ENCODE measurements at places on chromosomes 7 and 10.

GRCh38 chr7:13832346-13832745, 157.1 kb downstream of the ETV1 start:
- no peak for DNase-seq

DNA sequence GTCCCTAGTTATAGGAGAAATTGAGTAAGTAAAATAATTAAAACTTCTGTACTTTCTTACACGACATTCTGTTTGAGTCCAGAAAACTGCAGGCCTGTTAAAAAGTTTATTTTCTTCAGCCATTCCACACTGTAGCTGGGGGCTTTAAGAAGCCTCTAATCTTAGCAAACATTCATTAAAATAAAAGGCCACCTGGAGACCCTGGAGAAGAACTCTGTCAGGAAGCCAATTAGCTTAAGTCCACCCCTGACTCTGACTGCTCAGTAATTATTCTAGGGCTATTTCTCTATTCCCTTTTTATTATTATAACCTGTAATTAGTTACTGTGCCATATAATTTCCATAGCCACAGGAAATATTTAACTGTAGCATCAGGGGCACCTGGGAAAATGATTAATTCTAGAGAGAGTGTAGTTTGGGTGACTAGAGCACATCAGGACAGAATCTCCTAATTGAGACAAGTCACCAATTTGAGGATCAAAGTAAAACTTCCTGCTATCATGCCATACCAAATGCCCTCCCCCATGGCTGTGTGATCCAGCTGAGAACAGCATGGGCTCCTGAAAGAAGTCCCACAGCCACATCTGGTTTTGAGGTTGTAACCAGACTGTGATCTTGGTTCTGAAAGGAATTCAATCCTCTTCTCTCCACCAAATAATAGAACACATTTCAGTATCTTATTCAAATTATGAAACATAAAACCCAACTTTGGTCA, 1302.3 kb downstream of the XPNPEP1 start:
- DNase-seq, result no peak

DNA sequence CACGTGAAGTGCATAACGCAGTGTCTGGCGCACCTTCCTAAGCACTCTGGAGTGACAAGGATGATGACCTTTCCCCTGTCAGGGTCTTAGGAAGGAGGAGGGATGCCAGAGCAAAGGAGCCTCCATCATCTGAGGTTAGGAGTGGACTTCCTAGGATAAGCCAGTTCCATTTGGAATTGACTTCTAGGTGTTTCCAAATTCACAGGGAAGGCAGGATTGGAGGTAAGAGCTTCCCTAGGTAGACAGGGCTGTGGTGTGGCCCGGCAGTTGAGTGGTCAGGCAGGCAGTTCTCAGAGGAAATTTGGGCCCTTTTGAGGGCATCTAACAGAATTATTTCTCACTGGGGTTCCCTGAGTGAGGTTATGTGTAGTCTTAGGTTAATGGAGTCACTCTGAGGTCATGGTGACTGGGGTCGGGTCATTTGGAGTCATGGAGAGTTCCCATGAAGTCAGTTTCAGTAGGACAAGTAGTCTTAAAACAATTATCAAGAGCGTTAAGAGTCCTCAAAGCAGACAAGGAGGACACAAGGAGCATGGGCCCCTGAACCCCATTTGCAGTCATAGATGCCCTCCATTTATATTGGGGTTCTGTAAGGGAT, 8.2 kb downstream of the PPIF start:
- DNase-seq, result no peak

DNA sequence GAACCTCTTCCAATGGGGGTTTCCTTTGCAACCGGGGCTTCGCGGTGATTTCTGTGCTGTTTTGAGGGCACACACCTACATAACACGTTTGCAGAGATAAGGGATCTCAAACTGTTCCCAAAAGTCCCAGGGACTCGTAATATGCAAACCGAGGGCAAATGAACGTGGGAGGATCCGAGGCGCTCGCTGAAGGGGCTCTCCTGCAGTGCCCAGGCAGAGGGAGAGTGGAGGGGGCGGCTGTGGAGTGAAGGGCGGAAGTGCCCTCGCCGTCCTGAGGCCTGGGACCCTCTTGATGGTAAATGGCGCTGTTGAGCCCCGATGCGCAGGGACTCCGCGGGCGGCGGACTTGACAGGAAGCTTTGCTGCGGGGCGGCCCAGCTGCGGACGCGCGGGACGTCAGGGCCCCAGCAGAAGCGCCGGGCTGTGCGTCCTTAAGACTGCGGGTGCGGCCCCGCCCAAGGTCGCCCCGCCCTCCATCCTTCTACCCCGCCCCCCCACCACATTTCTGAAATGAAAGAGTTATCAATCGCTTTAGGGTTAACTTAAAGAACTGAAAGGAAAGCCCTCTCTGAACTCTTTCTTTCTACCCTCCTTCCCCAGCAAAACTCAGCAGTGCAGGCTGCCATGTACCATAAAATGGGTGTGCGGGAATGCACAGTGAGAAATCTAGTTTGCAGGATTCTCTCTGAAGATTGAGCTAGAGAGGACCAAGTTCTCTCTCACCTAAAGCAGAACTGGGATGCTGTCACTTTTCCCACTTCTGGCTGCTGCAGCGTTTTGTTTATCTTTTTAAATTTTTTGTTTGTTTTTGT, 151.8 kb upstream of the YAE1 start:
- no peak for DNase-seq

GRCh38 chr7:157409753-157410727, 73.2 kb downstream of the DNAJB6 start:
- DNase-seq, result no peak

DNA sequence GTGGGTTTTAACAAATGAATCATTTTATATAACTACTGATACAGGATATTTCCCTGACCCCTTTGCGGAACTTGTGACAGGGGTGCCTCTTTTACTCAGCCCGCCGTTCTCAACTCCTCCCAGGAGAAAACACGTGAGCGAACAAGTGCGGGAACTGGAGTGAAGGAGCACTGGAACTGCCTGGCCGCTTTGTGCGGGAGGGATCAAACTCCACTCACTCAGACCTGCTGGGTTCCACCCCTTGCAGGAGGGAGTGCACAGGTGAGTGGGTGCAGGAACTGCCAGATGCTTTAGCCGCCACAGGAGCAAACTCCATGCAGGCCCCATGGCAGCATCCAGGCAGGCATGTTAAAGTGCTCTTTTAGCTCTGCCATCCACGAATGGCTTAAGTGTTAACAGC, 513.4 kb upstream of the GRM3 start:
- DNase-seq, result no peak

Data from substantia nigra (tissue), 51 donors.